ENCODE measurements at places on chromosomes 13 and 19.
A peak's percentile ranks its signal among the peaks of the same experiment; 100 is the strongest.

DNA sequence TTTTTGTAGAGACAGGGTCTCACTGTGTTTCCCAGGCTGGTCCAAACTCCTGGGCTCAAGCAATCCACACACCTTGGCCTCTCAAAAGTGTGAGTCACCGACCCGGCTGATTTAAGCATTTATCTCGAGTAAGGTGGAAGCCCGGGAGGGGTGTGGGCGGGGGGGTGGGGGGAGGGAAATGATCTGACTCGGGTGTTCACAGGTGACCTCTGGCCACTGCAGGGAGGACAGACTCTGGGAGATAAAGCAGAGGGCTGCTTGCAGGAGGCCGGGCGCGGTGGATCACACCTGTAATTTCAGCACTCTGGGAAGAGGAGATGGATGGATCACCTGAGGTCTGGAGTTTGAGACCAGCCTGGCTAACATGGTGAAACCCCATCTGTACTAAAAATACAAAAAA is 7.9 kb downstream of the DENND1C start:
- no peak for DNase-seq

- peak; percentile 75 for DNase-seq
Measured at GRCh38 chr19:35013041-35013819, 13.1 kb downstream of the GRAMD1A start.

DNA sequence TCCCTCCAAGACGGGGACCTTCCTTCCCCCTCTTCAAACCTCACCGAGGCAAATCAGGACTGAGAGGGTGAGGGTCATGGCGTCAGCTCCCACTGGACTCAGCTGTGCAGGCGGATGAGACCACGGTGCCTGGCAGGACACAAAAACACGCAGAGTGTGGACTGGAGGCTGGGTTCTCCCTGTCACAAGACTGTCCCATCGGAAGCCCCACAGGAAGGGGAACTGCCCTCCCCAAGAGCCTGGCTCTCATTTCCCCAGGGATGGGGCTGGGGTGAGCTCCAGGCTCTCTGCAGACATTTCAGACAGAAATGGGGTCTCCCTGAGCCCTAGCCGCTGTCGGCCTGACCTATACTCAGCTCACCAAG is at the start of gene LILRB5:
Gene LILRB5, minus strand, starts transcription at position 158 of the 365 bp plus-strand sequence. Its CDS starts 80 bp downstream, at position 78.
- DNase-seq, result no peak

- peak; percentile 70 for DNase-seq
Measured at GRCh38 chr19:41997121-41997850, 3.3 kb upstream of the ATP1A3 start.

- no peak for DNase-seq
Measured at GRCh38 chr19:35860818-35861639, 4.3 kb downstream of the KIRREL2 start.

GRCh38 chr19:670609-671075 is 5.5 kb upstream of the FSTL3 start:
- DNase-seq, result no peak

DNA sequence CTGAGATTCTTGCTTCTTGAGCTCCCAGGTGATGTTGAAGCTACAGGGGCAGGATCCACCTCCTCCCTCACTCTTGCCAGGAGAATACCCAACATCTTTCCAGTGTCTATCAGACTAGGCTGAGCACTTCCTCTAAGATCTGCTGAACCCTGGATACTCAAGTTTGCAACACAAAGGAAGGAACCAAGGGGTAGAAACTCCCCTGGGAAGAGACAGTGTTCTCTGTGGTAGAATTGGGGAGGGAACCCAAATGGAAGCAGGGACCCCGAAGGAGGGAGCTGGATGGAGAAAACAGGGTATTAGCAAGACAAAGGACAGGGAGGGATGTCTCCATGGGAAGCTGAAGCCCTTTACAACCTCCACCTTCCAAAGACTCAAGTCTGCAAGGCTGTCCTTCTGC is 117.6 kb downstream of the DNAJC15 start:
- no peak for DNase-seq

- DNase-seq, result no peak
Measured at GRCh38 chr13:105084931-105085330, 1450.5 kb downstream of the EFNB2 start.

DNA sequence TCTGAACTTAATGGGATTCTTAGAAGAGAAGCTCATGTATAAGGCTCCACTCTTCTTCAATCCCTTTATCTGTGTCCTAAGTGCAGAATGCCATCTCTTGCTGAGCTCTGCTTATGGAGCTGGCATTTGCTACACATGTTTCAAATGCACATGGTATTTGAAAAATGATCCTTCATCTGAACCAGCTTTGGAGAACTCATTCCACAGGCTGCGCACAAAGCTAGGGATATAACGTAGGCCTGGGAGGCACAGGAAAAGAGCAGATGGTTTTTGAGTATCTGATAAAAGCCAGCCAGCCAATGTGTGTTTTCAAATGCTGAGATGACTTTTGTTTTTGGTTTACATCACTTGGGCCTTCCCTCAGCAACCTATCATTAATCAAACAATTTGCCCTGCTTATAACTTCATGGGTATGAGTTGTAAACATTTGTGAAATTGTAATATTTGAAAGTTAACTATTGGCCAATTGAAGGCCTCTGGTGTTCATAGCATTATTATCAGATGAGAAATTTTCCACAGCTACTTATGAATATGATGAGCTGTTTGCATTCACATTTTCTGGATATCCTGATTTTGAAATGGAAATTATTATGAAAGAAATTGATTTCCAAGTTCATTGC is 729.0 kb downstream of the FGF9 start:
- DNase-seq, result no peak

GRCh38 chr13:52899206-52899605 is 50.8 kb upstream of the PCDH8 start:
- no peak for DNase-seq

- no peak for DNase-seq
Measured at GRCh38 chr19:49799271-49799797, 13.8 kb downstream of the FUZ start.

DNA sequence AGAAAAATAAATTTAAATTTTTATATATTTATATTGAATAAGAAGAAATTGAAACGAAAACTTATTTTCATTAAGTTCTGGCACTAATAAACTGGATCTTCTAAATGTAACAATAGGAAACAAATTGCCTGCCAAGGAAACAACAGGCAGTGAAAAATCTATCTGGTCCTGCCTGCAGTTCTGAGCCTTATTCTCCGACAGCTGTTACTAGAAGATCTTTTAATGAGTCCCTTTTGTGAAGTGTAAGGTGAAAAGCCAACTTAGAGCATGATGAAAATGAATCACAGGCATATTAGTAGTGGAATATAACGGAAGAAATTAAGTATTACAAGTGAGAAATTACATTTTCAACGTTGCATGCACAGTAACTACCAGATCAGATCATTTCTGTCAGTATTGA is 1002.7 kb upstream of the PCDH20 start:
- DNase-seq, result no peak

DNA sequence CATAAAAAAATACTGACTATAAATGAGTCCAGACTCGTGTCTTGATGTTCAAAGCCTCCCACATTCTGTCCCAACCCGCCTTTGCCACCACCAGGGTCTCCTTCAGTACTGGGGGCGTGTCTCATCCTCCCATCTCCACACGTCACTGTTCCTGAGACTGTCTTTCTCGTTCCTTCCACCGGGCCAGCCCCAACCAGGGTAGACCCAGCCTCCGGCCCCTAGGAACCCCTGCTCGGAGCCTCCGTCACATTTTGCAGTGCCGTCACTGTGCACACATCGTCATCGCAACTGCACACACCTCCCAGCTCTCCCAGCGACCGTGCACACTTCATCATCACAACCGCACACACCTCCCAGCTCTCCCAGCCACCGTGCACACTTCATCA is 73.4 kb downstream of the SPACA7 start:
- no peak for DNase-seq

- no peak for DNase-seq
Measured at GRCh38 chr19:44992336-44993163, 8.7 kb upstream of the RELB start.

GRCh38 chr13:30110301-30111070 is 196.9 kb downstream of the KATNAL1 start:
- DNase-seq, result no peak

DNA sequence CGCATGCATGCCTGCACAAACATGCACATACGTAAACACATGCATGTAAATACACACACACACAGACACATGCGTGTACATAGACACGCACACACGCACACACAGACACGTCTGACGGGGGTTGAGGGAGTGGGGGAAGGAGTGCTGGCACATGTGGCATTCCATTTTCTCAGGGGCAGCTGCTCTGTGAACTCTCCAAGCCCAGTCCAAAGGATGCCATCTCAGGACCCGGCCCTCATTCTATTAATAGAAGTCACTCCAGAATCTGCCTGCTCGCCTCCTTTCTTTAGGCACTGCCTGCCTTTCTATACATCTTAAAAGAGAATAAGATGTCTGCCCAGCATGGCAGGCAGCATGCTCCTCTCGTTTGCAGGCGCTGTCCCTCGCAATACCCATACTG is 5.3 kb downstream of the ARHGEF7 start:
- DNase-seq, result no peak

DNA sequence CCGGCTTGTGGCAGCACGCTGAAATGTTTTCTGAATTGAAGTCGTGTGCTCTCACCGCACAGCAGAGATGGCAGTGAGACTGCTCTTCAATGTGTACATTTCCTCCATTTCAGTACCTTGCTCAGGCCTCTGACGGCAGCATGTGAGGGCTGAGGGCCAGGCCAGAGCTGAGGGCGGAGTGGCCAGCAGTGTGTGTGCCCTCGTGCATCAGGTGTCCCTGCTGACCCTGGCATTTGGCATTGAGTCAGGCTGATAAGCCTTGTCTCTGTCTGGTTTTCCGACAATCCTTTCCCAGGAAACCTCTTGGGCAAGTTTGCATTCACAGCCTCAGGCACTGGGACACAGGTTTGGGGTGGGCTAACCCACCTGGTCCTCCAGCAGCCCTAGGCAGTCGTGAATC is 62.3 kb downstream of the EFNB2 start:
- no peak for DNase-seq

GRCh38 chr13:101341464-101341863 is 74.8 kb downstream of the NALCN start:
- no peak for DNase-seq

- DNase-seq, result no peak
Measured at GRCh38 chr13:79194272-79194671, 211.8 kb downstream of the RBM26 start.

GRCh38 chr13:33937373-33938098 is 119.6 kb downstream of the RFC3 start:
- no peak for DNase-seq

DNA sequence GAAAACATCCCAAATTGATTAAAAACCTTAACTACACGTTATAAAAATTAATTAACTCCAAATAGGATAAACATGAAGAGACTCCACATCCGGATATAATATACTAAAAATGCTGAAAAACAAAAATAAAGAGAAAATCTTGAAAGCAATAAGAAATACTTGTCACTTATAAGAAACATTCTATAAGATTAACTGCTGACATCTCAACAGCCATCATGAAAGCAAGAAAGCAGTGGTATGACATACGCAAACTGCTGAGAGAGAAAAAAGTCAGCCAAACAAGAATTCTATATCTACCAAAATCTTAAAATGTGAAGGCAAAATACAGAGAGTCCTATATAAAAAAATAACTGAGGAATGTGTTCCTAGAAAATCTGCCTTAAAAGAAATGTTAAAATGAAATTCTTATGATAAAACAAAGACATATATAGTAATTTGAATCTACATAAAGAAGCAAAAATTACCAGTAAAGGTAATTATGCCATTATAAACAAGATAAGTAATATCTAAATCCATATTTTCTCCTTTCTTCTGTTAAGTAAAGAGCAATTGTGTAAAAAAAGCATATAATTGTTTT is 1851.1 kb downstream of the PCDH9 start:
- no peak for DNase-seq

GRCh38 chr19:858868-859843 is at the start of gene CFD:
Gene CFD, plus strand, starts transcription at chr19:859664. Its CDS starts 26 bp downstream, at chr19:859690.
- DNase-seq, result no peak

DNA sequence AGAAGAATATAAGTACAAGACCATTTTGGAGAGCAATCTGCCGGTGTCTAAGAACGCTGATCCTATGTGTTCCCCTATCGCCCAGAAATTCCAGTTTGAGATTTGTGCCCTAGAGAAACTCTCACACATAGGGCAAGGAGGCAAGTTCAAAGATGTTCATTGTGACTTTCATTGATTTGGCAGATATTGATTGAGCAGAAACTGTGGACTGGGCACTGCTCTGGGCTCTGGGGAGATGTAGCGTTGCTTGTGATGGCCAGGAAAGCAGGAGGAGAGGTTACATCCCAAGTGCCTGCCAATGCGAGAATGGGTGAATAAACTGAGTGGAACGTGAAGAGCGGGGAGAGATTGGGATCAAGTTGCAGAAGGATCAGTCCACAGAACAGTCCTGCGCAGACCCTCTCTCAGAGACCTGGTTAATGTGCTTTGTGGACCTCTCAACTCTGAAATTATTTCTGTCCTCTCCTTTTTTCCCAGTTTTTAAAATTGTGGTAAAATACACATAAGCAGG is 123.9 kb upstream of the PEG3 start:
- DNase-seq, result no peak

DNA sequence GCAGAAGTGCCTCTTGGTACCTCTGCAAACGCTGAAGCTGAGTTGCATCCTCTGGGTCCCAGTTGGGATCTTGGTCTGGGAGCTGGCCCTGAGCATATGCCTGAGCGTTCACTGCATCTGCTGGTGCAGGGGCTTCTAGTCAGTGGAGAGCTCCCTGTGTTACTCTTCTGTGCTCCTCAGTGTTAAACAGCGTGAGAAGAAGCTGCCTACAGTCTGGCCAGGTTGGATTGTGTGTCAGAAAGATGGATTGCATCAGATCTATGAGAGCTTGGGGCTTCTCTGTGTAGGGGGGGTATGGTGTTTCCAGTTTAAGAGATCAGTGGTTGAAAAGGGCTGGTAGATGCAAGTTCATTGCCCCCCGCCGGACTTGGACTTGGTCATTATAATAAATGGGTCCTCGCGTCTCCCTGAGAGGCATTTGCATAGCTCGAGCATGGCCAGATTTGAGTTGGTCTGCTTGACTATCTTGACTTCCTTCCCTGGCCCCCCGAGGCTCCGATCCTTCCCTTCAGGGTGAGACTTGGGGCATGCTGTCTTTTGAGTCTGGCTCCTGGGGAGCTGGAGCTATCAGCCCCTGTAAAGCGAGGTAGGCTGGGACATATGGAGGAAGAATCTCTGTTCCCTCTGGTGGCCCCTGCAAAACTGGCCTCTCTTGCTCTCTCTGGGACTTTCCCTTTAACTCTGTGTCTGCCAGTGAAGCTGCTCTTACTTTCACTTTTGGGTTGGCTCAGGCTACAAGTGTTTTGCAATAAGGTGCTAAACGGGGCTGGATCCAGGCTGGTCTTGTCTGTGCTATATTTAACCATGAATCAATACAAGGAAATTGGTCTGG is 52.9 kb downstream of the OR10H4 start:
- no peak for DNase-seq

- DNase-seq, result no peak
Measured at GRCh38 chr13:79398915-79399314, 7.1 kb downstream of the RBM26 start.

- no peak for DNase-seq
Measured at GRCh38 chr19:45171211-45171623, 6.8 kb downstream of the TRAPPC6A start.

- no peak for DNase-seq
Measured at GRCh38 chr19:54674021-54674617, 11.3 kb downstream of the LILRB4 start.

- no peak for DNase-seq
Measured at GRCh38 chr19:45423033-45423588, 606 bp downstream of the ERCC1 start.

GRCh38 chr19:50854636-50855410 is at the start of gene KLK3:
Gene KLK3, plus strand, starts transcription at chr19:50854915. Its CDS starts 41 bp downstream, at chr19:50854956.
- no peak for DNase-seq

- DNase-seq, result peak; percentile 31
Measured at GRCh38 chr19:30049226-30049625, 107.2 kb downstream of the URI1 start.
